ENCODE measurements at places on chromosomes 7 and 10.

- DNase-seq = no peak
These were observed 33.7 kb downstream of the ZNF37A start for GRCh38 chr10:38127812-38128211.

DNA sequence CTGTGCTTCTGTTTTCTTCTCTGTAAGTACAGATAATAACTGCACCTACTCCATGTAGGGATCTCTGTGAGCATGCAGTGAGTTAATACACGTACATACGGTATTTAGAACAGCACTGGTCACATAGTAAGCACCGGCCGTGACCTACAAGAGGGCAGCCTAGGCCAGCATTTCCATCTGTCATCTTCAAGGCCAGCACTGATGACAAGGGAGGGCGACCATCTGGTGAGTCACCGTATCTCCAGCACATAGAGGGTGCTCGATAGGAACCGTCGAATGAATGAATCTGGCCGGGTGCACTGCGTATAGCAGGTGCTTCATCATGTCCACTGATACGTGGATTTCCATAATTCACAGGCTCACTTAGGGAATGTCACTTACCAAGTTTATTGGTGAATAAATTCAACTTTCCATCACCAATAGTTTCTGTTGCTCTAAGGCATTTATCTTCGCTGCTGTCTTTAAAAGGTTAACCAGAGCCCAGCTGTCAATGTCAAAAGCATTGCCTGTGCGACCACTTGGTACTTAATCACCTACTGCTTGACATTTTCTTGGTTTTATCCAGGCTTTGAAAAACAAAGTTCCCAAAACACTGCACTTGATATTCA, 8.3 kb downstream of the NOD1 start:
- DNase-seq = peak; percentile 24

- DNase-seq = no peak
These were observed 3.7 kb downstream of the WDR37 start for GRCh38 chr10:1059902-1060301.

DNA sequence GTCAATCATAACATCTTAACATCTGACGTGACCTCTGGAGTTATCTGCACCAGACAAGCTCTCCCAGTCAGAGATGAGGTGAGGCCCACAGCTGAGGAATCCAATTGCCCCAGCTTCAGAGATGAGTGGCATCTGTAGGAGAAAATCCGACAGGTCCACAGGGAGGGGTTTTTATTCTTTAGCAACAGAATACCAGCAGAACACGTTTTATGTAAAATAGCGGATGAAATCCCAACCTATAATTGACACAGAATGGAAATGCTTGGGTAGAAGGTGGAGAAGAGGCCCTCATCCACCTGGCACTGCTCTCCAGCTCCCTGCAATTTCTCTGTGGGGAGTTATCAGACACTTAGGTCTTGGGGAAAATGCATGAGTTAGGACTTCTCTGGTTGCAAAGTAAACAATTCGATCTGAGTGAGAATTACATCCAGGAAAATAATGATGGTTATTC, 144.2 kb upstream of the NRP1 start:
- no peak for DNase-seq

- DNase-seq = no peak
These were observed 520.0 kb downstream of the GLRX3 start for GRCh38 chr10:130656187-130656575.

DNA sequence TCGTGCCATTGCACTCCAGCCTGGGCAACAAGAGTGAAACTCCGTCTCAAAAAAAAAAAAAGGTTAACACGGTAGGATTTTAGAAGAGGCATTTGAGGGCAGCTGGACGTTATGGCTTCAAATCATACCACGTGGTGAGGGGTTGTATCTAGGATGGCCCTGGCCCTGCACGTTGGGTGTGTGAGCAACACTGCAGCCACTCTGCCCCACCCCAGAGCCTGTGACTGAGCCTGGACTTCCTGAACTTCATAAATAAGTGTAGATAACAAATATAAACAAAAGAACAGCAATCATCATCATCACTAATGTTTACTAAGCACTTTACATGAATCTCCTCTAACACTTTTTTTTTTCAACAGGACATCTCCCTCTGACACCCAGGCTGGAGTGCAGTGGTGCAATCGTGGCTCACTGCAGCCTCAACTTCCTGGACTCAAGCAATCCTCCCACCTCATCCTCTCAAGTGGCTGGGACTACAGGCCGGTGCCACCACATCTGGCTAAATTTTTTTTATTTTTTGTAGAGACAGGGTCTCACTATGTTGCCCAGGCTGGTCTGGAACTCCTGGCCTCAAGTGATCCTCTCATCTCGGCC, 169.5 kb upstream of the FRMD4A start:
- DNase-seq = no peak

DNA sequence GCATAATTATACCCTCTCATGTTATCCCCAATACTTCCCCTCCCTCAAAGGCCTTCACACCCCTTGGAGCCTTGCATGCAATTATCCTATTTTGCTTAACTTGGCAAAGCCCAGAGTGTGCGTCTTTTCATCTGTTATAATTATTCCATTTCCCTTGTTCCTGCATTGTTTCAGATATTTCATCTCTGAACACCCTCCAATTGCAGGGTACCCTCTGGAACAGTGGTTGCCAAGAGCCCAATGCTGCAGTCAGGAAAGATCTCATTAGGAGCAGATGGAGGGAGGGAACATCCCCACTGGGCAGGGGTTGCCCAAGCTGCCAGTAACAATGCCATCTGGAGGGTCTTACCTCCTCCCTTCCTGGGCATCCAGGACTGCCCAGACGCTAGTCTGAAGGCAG, 18.4 kb upstream of the GOLGA7B start:
- no peak for DNase-seq
